ELR (cell line): ENCODE measurements at places on chromosomes 6 and 20.
A peak's percentile ranks its signal among the peaks of the same experiment; 100 is the strongest.

DNA sequence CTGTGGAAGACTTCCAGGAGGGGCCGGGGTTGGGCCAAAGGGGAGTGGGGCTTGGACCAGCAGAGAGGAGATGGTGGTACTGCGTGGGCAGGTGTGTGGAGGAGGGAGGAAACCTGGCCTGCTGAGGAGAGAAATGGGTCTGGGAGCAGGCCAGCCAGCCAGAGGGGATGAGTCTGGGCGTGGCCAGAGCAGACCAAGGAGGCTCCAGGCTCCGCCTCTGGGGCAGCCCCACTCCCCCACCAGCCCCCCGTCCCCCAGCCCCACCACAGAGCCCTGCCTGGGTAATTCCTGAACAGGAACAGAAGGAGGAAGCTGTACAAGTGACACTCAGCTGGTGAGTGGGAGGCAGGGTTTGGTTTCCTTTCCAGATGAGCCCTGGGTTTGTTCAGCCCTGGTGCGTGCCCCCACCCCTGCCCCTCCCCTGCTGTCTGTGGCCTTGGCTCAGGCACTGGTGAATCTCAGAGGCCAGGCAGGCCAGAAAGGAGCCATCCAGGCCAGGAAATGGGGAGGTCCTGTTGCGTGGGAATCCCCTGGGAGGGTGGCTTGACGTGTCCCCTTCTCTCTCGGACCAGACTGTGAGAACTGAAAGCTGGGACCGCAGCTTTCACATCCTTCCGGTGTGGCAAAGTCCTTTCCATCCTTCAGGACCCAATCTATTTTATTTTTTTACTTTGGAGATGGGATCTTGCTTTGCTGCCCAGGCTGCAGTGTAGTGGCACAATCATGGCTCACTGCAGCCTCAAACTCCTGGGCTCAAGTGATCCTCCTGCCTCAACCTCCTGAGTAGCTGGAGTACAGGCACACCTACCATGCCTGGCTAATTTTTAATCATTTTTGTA, 9.4 kb upstream of the SRC start:
- DNase-seq = no peak

DNA sequence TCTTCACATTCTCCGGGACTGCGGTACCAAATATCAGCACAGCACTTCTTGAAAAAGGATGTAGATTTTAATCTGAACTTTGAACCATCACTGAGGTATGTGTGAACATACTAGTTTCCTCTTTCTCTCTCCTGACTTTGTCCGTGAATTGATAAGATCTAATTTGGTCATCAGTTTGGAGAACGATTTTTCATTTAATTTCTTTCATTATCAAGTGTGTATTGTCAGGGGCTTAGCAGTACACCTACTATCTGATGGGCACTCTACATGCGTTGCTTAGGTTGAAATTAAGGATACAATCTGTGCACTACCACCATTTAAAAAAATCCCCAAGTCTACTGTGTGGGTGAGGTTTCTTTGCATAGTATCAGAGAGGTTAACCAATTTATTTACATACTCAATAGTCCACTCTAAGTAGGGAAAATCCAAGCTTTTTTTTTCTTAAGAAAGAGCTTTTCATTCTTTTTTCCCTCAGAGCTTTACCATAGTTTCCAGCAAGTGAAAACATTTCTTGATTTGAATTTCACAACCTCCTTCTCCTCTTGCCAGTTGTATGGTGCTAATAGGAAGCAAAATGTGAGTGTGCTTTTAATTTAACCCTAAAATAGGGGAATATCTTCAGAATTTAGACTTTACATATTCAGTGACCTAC, 105.4 kb upstream of the ESR1 start:
- DNase-seq = no peak

- no peak for DNase-seq
Measured at GRCh38 chr6:4858194-4859015, 82.2 kb downstream of the CDYL start.

- DNase-seq = no peak
Measured at GRCh38 chr6:1601158-1602048, 8.3 kb upstream of the FOXC1 start.

GRCh38 chr6:150072201-150072600, 3.3 kb upstream of the ULBP3 start:
- peak; percentile 82 for DNase-seq

GRCh38 chr6:14036911-14037310, 80.7 kb upstream of the CD83 start:
- DNase-seq = no peak

- DNase-seq = no peak
Measured at GRCh38 chr6:72674842-72675241, 53.0 kb downstream of the KCNQ5 start.

DNA sequence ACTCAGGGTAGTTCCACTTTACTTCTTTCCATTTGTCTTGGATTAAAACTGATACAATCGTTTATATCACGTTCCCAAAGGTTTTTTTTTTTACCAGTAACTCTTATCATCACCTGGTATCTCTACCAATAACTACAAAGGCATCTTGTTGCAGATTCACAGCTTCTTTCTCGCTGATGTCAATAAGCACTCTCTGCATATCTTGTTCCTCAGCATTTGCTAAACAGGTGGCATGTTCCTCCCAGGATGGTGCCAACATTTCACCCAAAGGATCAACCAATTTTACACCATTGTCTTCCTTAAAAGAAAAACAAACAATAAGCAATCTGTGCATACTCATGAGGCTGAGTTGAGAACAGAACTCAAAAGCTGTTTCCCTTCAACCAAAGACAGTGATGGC, 4.6 kb downstream of the PGM3 start:
- no peak for DNase-seq

- DNase-seq = no peak
Measured at GRCh38 chr20:23111307-23111943, 25.3 kb upstream of the CD93 start.

DNA sequence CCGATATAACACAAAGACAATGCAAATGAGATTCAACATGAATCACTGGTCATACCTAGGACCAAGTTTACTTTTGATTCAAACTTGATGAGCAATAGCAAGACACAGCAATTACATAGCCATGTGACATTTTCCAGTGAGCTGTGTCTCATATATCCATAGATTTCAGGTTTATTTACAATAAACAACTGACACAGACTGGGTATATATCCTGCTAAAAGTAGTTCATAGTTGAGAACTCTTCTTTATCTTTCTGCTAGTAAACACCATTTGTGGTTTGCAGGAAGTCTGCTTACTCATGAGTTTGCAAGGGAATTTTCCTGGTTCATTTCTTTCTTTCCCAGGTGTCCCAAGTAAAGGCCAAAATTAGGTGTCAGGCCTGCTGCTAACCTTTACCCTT, 343.4 kb downstream of the KIF16B start:
- no peak for DNase-seq

GRCh38 chr20:42740226-42740870, 449.4 kb downstream of the PTPRT start:
- no peak for DNase-seq

GRCh38 chr6:2916158-2916925, 13.2 kb upstream of the SERPINB9 start:
- no peak for DNase-seq

GRCh38 chr20:62507323-62507722, 31.5 kb upstream of the GATA5 start:
- no peak for DNase-seq

GRCh38 chr6:53956068-53956711, 155.1 kb upstream of the MLIP start:
- peak; percentile 77 for DNase-seq
